ENCODE measurements at places on chromosomes 7 and 10. TPM values are rescaled to one million over a fixed set of nuclear protein-coding genes. Genes with fewer than 3 reads are reported as not detected.

DNA sequence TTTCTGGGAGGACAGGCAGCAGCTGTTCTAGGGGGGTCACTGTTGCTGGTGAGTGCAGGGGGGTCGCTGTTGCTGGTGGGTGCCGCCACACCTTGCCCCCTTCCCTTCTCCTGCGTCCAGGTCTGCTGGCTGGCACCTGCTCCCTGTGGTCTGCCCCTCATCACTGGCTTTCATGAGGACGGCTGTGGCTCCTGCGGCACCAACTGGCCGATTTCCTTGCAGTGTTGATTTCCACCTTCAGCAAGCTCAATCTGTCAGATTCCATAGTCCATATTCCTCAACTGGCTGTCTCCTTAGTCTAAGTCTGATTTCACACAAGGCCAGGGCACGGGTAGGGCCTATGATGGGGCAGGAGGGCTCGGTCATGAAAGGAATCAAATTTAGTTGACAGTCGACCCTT is 23.4 kb upstream of the GRB10 start:
- no peak for DNase-seq

- no peak for DNase-seq
Observed at GRCh38 chr7:134071355-134072331, 55.5 kb upstream of the LRGUK start.

DNA sequence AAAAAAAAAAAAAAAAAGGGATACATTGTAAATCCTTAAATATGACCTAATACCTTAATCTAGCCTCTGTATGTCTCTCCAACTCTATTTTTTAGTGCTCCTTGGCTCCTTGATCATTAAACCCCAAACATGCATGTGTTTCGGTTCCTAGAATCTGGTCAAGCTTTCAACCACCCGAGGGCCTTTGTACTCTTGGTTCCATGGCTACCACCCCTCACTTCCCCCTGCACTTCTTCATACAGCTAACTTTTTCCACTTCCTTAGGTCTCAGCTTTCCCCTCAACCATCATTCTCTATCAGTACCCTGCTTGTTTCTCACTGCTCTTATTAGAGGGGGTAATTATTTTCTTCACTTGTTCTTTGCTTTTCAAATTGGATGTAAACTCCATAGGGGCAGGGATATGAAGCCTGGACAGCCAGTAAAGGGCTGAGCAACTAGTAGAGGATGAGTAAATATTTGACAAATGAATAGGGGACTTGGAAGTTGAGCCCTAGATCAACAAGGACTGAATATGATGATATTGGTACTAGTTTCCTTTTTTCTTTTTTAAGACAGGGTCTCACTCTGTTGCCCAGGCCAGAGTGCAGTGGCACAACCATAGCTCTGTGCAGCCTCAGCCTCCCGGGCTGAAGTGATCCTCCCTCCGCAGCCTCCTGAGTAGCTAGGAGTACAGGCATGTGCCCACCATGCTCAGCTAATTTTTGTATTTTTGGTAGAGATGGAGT is 4.3 kb upstream of the GDI2 start:
- DNase-seq: no peak

- DNase-seq: no peak
Observed at GRCh38 chr10:4846775-4847174, 20.8 kb downstream of the AKR1E2 start.

DNA sequence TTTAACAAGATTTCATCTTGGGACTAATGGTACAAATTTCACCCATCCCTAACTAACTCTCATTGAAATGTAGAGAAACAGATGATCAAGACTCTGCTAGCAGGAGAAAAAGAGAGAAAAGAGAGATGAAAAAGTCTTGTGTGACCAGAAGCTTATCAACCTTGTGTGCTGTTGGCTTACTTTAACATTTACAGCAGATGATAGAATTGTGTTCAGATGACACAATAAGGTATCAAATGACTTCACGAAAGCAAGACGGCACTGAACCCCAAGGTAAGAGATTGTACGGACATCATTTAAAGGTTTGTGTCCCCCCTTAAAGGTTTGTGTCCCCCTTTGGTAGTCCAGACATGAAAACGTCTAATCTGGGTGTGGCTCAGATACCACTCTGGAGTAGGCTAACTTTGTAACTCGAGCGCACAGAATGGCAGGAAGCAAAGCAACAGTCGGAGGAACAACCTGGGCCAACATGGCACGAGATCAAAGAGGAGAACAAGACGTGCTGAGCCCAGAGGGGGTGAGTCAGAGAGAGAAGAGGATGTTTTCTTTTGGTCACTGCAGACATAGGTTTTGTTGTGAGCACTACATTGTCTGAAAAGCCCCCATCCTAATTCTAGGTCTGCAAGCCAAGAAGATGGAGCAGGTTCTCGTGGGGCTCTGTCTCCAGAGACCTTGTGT is 10.4 kb upstream of the LMBR1 start:
- DNase-seq: no peak

DNA sequence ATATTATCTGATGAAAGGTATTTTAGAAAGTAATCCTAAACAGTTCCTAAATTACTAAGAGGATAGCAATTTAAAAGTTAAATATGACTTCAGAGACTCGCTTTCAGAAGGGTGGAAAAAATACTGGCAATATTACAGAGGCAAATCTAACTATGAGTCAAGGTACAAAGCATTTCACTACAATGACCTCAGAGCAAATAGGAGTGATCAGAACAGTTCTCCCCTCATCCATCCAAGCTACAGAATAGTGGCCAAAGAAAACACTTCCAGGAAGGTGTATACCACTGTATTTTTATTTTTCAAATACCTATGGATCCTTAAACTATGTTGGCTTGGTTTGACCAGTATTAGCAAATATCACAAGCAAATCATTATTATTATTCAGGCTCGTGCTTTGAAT is 112.8 kb upstream of the ODAD2 start:
- no peak for DNase-seq

GRCh38 chr10:67771200-67771599 is 66.8 kb downstream of the DNAJC12 start:
- no peak for DNase-seq

GRCh38 chr10:125415006-125415633 is 254.8 kb upstream of the CTBP2 start:
- no peak for DNase-seq

DNA sequence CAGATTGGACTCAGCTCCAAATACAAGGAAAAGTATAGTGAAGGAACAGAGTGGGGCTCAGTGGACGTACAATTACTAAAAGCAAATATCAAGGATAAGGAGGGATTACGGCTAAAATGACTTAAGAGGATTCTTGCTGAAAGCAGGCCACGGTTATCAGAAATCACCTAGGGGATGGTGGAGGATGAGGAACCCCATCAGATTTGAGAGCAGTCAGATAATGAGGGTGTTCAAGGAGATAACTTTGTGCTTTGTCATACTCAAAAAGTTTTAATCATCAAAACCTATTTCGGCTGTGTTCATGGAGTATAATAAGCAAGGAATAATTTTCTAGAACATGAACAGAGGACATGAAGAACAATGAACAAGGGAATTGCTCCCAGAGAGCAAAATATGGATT is 275.8 kb downstream of the SEMA3D start:
- no peak for DNase-seq

- DNase-seq: no peak
Observed at GRCh38 chr10:49361735-49362568, 33.9 kb downstream of the DRGX start.

- no peak for DNase-seq
Observed at GRCh38 chr10:131994435-131994834, 12.7 kb upstream of the BNIP3 start.

- no peak for DNase-seq
Observed at GRCh38 chr10:112639298-112639697, 192.3 kb downstream of the VTI1A start.

GRCh38 chr7:137146012-137146455 is 197.5 kb downstream of the PTN start:
- DNase-seq: no peak

DNA sequence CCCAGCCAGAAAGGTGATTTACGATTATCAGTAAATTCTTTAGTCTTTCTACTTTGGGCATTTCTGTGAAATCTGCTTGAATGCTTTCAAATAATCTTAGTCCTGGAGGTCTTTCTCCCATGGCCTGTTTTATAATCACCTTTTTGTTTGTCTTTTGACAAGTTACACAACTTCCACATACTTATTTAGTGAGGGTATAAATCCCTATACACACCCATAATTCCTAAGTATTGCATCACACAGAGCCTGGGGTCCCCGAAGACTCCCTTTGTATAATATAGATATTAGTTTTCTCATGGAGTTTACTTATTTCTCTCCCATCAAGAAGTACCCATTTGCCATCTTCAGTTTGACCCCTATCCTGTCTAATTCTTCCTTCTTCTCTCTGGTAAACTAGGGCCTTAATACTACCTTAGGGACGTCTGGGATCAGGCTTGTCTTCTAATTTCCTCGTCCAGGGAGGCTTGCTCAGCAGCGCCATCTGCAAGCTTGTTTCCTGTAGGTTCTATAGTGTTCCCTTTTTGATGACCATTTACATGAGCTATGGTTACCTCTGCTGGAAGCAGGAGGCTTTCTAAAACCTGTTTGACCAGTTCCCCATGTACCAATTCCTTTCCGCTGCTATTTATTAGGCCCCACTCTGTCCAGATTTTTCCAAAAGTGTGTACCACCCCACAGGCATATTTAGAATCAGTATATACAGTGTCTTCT is 8.1 kb downstream of the DNAH11 start:
- no peak for DNase-seq

GRCh38 chr10:116300542-116300941 is 23.7 kb upstream of the CCDC172 start:
- DNase-seq: no peak

- DNase-seq: no peak
Observed at GRCh38 chr10:105473170-105473569, 832.1 kb downstream of the SORCS3 start.

DNA sequence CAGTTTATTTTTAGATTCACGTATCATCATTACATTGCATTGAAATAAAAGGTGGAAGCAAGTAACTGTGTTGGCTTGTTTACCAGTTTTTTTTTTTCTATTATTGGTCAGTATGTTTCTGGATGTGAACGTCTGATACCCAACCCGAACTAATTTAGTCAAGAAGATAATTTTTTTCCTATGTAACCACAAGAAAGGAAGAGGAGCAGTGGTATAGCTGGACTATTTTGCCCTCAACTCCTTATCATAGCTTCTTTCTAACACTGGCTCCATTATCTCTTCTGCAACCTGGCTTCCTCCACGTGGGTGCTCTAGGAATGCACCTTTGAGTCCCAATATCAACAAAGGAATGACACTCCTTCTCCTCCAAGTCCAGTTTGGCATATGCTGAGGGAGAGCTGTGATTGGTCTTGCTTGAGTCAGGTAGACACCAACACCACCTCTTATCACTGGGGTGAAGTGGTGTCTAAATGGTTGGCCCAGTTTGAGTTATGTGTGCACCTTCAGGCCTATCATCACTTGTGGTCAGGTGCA is 29.4 kb downstream of the OR9A2 start:
- DNase-seq: no peak

DNA sequence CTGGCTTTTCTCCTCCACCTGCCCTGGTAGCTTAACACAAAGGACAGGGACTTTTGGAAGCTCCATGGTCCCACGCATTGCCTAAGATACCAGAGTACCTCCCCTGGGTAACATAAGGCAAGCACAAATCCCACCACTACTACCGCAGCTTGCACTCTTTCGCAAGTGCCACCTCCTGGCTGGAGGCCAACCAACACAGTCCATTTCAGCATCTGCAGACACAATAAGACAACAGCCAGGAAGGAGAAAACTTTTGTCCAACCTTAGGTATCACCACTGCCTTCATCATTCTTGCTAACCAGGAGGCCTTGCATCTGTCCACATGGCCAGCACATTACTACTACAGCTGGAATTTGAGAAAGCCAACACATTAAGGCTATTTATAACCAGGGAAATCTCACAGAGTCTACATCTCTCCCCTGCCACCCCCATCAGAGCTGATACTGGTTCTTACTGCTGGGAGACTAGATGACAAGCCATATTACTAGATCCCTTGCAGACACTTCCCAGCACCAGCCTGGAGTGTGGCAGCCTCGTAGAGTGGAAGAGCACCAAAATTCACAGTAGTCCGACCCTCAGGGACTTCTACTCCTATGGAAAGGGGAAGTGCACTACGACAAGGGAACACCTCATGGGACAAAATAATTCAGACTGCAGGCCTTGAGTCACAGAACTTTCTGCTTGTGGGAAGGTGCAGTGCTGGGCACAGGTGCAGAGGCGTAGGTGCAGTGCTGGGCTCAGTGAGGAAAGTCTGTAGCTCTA is 39.8 kb upstream of the CDK13 start:
- DNase-seq: no peak

DNA sequence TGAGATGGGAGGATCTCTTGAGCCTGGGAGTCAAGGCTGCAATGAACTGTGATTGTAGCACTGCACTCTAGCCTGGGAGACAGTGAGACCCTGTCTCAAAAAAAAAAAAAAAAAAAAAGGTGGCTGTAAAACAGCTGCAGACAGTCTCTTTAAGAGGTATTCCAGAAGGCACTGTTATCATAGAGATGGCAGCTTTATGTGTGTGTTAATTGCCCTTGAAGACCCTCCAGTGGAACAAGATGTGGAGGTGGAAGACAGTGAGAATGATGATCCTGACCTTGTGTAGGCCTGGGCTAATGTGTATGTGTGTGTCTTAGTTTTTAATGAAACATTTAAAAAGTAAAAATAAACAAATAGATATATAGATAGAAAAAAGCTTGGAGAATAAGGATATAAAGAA is 66.0 kb downstream of the ZNF487 start:
- no peak for DNase-seq

DNA sequence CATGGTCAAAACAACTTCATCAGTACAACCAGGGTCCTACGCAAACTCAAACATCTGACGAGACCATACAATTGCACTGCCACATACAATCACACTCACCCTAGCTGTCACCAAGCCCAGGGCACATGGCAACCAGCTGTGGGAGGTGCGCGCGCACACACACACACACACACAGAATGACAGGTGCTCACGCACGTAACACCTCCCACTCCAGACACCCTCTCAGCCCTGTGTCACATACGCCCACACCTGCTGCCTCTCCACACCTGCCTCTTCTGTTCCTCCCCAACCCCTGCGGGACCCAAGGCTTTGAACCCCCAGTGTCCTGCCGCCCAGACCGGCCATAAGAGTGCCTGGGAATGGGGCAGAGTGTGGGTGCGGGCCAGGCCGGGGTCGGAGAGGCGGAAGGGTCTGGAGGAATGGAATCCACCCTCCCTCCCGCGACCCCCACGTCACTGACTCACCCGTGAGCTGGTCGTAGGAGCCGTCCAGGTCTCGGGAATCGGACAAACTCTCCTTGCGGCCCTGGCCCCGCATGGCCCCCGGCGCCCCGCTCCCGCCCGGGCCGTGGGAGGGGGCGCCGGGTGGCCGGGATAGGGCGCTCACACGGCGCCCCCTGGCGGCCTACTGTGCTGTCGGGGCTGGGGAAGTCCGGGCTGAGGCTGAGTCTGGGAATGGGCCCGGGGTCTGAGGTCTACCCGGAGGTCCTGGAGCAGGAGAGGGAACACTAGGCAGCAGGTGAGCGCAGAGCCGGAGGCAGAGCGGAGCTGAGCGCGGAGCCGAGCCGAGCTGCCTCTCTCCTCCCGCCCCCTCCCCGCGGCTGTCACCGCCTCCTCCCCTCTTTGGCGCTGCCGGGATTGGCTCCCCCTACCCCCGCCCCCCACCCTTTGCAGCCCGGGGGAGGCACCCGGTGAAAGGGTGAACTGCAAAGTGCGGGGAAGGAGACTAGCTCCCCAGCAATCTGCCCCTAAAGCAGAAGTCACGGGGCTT is at the start of gene KCNIP2:
KCNIP2 (minus strand) TSS at position 769 of the 990 bp plus-strand sequence; CDS start at position 537, 232 bp downstream.
- no peak for DNase-seq

The PIK3CG gene
- total RNA-seq: 7.0 TPM

The ANKRD2 gene
- total RNA-seq: 1.1 TPM

The PDE1C gene
- total RNA-seq: 51.3 TPM

The FGFBP3 gene
- 1.00 TPM for total RNA-seq

The BTBD16 gene
- not detected for total RNA-seq

The ZNF25 gene
- 20.5 TPM for total RNA-seq

The ZNF425 gene
- 0.97 TPM for total RNA-seq

The SPDYE1 gene
- not detected for total RNA-seq
